ENCODE measurements at places on chromosomes 1 and 21. TPM values are rescaled to one million over a fixed set of nuclear protein-coding genes. Genes with fewer than 3 reads are reported as not detected.

- H3K27ac ChIP-seq, result no peak overlapping the region
- no peak overlapping the region for H3K4me3 ChIP-seq
- H3K4me1 ChIP-seq, result no peaks in the 10 kb centered on the region
- H3K36me3 ChIP-seq, result no peaks in the 10 kb centered on the region
- H3K27me3 ChIP-seq, result no peaks in the 10 kb centered on the region
- no peak for DNase-seq
Observed at GRCh38 chr1:21550866-21551475, 41.7 kb downstream of the ALPL start.

- no peak overlapping the region for H3K27ac ChIP-seq
- DNase-seq, result no peak
- no peaks in the 10 kb centered on the region for H3K36me3 ChIP-seq
- no peaks in the 10 kb centered on the region for H3K4me1 ChIP-seq
- no peak overlapping the region for H3K4me3 ChIP-seq
Observed at GRCh38 chr1:238660849-238661248, 725.5 kb upstream of the CHRM3 start.

Gene TNN
- not detected for polyA plus RNA-seq

Gene EFCAB14
- polyA plus RNA-seq, result 102 TPM

Measured in naive thymus-derived CD4-positive, alpha-beta T cell (primary cell).